ENCODE measurements at places on chromosomes 16 and 17.

DNA sequence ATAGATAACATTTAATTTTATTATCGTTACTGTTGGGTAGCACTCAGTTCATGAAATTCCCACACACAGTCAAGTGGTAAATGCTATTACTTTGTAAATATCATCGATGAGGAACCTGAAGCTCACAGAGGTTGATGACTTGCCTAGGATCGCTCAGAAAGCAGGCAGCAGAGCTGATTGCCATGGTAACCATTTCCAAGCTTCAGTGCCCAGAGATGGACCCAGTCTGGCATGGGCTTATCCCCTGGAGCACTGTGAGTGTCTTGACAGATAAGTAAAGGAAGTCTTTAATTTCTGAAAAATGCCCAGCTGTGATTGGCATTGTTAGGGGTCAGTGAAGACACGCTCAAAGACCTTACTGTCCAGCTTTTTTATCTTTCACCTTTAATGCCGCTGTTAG lies 95.0 kb downstream of the PRKCB start:
- no peak for DNase-seq

DNA sequence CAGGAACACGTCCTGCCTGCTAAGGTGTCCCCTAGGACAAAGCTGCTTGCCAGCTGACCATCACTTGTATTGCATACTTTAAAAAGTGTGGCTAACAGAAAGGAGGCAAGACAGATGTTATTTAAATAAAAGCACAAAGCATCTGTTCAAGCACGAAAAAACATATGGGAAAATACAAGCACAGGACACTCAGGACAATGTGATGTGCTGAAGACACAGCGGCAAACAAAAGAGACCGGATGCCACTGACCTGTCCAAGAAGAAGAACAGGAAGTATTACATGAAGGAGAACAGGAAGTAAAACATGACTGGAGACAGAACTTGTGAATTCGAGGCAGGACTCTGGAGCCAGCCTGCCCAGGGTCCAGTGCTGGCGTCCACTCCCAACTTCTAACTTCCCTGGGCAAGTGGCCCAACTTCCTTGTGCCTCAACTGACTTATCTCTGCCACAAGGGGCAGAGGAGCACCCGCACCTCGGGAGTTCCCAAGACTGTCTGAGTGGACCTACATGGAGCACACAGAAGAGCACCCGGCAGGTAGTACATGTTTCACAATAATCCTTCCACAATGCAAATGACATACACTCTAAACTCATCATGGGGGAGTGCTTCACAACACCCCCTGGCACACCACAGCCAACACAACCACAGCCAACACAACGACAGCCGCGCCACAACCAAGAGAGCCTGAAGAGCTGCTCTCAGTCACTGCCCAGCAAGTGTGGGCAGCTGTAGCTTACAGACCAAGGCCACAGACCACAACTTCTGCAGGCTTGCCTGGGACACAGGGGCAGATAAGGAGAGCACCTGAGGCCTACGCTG lies 36.6 kb downstream of the ANKRD11 start:
- no peak for DNase-seq

GRCh38 chr17:50056961-50057330 lies 1.0 kb downstream of the ITGA3 start:
- no peak for DNase-seq

DNA sequence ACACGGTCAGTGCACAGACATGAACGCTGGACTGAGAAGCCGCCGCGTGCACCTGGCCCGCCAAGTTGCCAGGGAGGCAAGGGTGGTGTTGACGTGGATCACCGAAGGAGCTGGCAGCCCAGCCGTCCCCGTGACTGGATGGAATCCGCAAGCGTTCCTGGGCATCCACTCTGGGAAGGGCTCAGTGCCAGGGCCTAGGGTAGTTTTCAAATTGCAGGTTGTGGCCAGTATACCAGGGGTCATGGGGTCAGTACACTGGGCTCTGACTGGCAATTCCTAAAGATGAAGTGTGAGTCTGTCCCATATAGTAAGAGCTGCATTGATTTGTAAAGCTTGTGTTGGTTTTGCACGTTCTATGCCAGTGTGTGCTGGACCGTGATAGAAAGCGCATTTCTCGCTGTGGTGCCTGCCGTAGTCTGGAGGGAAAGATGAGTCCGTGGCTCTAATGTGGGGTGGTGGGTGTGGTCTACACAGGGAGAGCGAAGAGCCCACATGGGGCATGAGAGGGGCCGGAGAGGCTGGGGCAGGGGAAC lies 21.1 kb upstream of the METRNL start:
- no peak for DNase-seq

DNA sequence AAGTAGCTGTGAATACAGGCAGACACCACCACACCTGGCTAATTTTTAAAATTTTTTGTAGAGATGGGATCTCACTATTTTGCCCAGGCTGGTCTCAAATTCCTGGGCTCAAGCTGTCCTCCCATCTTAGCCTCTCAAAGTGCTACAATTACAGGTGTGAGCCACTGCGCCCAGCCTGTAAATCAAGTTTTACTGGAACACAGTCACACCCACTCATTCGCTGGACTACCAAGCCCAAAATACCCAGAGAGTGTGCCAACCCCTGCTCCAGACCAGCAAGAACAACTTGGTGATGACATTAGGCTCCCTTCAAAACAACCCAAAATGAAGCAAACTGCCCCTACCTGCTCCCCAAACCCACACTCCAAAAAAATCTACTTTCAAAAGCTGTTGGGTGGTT lies 36.0 kb downstream of the TVP23A start:
- no peak for DNase-seq
